ENCODE measurements at places on chromosomes 16 and 17.

DNA sequence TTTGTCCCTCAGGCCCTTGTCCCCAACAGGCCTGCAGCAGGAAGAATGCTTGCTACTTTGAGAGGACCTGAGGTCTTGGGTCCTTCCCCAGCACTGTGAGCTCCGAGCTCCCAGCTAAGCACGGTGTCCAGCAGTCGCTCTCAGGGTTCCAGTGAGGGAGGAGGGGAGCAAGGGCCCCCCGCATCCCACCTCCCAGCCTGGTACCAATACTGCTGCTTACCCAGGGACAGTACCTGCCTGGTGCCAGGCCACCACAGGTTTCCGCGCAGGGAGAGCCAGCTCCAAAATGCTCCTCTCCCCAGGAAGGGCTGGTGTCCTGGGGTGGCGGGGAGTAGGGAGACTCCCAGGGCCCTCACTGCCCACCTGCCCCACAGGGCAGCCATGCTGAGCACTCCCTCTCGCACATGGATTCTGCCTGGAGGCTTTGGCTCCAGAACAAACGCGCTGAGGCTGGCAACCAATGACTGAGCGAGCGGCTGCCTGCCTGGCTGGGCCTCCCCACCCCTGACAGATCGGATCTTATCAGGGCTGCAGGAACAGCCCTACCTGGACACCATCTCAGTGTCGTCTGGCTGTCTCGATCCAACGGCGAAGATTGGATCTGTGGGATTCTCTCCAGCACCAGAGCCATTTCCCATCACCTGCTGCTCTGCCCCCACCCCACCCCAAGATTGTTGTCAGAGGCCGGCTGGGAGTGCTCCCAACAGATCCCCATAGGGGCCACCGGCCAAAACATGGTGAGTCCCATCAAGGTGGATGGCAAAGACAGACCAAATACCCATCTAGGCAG is 2.4 kb downstream of the DOK4 start:
- no peak for DNase-seq

DNA sequence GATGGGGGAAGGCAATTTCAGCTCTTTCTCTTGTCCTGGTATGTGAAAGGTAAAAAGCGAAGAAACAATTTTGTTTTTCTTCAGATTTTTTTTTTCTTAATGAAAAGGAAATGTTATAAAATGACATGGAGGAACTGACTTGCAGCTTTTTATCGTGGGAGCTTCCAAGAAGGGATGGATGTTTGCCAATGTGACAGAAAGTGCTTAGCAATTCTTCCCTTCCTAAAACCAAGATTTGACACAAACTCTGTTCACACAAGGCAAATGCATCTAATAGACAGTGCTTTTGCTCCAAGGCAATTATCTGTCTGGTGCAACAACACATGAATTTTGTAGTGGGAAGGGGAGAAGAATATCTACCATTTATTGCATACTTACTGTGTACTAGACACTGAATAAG is 988.5 kb downstream of the CDH11 start:
- no peak for DNase-seq

- no peak for DNase-seq
Observed at GRCh38 chr17:41264599-41264998, 579 bp upstream of the KRTAP9-6 start.

GRCh38 chr16:22635801-22636200 is 125.1 kb downstream of the NPIPB5 start:
- no peak for DNase-seq

- DNase-seq, result no peak
Observed at GRCh38 chr16:77758046-77758445, 30.3 kb upstream of the VAT1L start.

- DNase-seq, result no peak
Observed at GRCh38 chr16:30335598-30336474, 19.3 kb downstream of the CD2BP2 start.

DNA sequence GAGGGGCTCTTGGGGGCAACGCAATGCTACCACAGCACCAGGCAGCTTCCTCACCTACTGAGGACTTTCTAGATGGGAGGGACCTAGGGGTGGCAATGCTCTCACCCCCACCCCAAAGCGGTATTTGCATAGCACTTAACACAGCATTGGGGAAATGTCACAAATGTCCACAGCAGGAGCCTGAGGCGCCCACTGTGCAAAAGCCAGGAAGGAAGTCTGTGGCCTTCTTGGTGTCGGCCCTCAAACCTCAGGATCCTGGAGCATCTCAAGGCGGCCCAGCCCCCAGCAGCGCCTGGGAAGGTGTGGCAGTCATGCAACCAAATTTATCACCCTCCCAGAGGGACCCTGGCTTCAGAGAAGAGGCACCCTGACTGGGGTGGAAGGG is 45.3 kb downstream of the WNT3 start:
- DNase-seq, result no peak

DNA sequence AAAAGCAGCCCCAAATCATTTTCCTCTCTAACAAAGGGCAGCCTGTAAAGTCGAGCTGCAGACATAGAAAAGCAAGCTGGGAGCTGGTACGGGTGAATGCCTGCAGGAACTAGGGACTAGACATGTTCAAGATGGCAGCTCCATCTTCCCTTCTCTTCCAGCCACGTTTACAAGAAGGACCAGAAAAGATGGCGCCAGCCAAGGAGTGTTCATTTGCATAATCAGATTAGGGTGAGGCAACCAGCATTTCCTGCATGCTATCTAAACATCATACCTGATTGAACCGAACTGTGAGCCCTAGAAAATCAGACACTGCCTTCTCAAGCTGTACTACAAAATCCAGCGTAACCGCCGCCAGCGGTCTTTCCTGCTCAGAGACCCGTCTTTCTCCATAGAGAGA is 896.8 kb downstream of the CDH11 start:
- DNase-seq, result no peak

GRCh38 chr16:30567991-30568638 is 3.4 kb downstream of the ZNF688 start:
- DNase-seq, result no peak

- DNase-seq, result no peak
Observed at GRCh38 chr16:50519001-50519400, 29.2 kb upstream of the NKD1 start.

DNA sequence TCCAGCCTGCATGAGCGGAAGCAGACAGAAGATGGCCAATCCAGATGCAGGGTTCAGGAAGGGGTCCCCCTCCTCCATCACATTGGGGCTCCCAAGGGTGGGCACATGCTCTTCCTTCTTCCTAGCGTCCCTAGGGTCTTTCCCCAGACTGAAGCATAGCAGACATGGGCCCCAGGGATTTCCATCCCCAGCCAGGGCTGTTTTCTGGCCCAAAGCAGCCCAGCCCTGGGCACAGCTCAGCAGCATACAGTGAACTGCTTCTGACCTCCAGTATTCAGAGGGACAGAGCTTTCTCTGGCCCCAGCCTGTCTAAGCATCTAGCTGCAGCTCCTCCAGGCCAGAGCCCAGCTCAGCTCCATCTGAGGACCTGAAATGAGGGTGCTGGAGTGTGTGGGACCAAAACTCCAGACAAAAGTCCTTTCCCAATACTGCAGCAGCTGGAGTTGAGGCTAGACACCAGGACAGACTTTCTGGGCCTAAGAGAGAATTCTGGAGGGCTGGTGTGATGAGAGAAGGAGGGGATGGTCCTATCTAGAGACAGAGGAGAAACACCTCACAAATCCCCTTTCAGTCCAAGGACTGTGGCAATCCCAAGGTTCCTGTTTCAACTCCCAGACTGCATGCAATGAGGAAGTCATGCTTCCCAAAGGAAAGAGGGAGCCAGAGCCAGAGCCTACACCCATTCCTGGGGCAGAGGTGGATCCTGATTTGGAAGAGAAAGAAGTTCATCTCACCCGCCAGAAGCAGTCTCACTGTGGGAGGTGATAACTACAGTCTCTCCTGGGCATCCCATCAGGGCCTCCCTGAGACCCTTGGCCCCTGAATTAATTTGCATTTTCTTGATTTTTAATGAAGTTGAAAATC is 4.5 kb upstream of the FOXN1 start:
- no peak for DNase-seq

DNA sequence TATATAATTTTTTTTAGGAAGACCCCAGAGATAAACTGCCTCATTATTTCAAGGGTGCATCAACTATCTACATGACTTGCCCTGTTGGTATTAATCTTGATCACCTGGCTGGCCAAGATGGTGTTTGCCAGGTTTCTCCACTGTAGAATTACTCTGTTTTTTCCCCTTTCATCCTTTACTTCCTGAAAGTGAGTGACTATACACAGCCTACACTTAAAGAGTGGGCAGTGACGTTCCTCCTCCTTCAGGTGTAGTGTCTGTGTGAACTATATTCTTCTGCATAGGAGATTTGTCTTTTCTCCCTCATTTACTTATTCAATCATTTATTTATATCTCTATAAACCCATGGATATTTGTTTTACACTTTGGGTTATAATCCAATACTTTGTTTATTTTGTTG is 246.7 kb downstream of the IRF8 start:
- no peak for DNase-seq

GRCh38 chr17:19897090-19897837 is 29.5 kb upstream of the ULK2 start:
- no peak for DNase-seq

DNA sequence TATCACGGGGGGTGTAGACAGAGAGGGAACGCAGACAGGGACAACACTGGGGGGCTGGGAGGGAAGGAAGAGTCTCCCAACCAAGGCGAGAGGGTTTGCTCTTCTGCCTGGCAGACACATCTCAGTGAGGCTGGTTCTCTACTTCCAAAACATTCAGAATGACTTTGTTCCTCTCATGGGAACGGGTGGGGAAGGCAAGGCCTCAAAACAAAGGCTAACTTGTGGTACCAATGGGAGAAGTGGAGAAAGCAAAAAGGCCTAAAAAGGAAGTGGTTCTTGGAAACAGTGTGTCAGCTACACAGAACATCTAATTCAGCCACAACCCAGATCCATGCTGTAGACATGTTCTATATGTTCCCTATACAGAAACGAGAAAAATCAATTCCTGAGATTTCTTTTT is 7.5 kb downstream of the FLOT2 start:
- no peak for DNase-seq

GRCh38 chr16:75377729-75378386 is 55.4 kb downstream of the CFDP1 start:
- DNase-seq, result peak; percentile 65

DNA sequence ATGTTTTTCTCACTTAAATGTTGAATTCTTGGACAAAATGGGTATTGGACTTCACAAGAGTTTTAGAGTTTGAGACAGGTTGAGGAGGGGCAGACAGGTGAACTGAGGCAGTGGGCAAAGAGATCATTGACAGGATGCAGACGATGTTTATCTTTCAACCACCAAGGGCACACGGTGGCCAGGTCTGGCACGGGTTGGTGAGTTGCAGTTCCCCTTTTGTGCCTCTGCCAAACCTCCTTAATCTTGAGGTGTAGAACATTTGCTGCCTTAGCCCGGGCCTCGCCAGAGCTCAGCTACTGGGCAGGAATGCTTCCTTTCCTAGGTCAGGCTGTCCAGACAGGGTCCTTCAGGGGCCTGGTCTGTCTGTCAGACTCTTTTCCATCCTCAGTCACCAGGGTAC is 567.4 kb upstream of the SOX9 start:
- no peak for DNase-seq

GRCh38 chr17:31493656-31494155 is 102.2 kb downstream of the RAB11FIP4 start:
- DNase-seq, result no peak

DNA sequence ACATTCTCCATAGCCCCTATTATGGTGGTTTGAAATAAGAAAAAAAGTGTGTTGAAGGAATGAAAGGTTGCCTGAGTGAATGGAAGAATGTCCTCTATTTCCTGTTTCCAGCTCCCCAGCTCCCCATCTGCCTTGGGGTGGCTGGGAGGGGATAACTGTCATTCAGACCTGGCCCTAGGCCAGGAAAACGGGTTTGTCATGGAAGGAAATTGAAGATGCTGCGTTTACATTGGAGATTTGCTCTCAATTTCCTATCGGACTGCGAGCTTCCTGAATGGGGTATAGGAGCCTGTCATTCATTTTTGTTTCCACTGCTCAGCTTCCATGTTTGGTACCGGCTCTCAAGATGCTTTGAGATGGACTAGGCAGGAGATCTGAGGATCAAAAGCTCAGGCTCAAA is 2.2 kb upstream of the FZD2 start:
- DNase-seq, result no peak

- DNase-seq, result no peak
Observed at GRCh38 chr16:49563666-49564065, 190.1 kb downstream of the C16orf78 start.

DNA sequence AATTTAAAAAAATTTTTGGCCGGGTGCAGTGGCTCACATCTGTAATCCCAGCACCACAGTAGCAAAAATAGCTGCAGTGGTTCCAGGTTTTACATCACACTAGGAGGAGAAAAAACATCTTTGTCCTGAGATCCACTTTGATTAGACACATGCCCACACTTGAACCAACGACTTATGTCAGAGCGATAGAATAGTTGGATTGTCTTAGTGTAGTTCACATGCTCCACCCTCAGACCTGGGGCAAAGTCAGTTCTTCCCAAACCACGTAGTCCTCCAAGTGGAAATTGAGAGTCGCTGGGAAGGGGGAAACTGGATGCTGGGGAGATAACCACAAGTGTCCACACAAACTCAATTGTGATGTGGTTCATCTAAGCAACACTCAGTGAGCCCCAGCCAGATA is 11.4 kb upstream of the ITGAM start:
- DNase-seq, result no peak

DNA sequence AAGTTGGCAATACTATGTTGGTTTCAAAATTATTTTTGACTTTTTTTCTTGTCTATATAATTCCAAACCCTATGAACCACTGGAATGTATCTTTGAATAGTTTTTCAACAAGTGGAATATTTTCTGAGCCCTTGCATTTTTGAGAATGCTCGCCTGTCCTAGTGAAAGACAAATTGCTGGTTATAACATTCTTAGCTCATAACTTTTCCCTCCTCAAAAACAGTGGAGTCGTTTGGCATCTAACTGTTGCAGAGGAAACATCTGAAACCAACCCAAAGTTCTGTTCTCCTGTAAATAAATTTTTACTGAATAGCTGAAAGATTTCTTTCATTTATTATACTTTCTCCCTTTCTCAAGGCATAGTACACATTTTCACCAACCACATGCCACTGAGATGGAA is 11.3 kb upstream of the COX10 start:
- no peak for DNase-seq

GRCh38 chr16:29645694-29646187 is 17.3 kb upstream of the SPN start:
- no peak for DNase-seq

DNA sequence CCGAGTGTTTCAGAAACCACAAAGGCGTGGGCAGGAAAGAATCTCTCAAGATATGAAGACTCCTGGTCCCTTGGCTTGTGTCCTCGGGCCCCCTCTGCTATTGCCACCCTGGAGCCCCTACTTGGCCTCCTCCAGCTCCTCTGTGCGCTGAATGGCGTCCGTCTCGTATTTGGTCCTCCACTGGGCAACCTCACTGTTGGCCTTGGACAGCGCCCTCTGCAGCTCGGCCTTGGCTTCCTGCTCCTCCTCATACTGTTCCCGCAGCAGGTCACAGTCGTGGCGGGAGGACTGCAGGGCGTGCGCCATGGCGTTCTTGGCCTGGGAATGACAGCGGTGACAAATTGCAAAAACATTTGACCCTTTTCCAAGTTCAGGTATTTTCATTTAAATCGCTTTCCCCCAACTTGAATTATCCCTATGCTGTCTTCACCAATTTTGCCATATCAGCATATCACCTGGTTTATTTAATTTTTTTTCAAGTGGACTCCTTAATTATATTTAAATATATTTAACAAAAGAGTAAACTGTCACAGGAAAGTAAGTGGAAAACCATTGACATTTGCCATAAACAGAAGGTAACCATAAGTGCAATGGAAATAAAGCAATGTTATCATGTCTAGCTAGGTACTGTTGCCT is 59.7 kb downstream of the MYH13 start:
- DNase-seq, result no peak

Measured in hippocampal formation (tissue), 2 donors.